Right lobe of liver (tissue), 6 donors: ENCODE measurements at places on chromosomes 2 and 18.
A peak's percentile ranks its signal among the peaks of the same experiment; 100 is the strongest.

- DNase-seq: no peak
Observed at GRCh38 chr2:148654435-148654834, 9.9 kb downstream of the EPC2 start.

- no peak for DNase-seq
Observed at GRCh38 chr2:54081574-54081973, 33.8 kb upstream of the ACYP2 start.

GRCh38 chr18:39561126-39561525 is 1995.5 kb upstream of the CELF4 start:
- no peak for DNase-seq

GRCh38 chr2:35933031-35933430 is 422.5 kb upstream of the CRIM1 start:
- no peak for DNase-seq

GRCh38 chr2:230226051-230226551 is 565 bp downstream of the SP140 start:
- no peak for DNase-seq

DNA sequence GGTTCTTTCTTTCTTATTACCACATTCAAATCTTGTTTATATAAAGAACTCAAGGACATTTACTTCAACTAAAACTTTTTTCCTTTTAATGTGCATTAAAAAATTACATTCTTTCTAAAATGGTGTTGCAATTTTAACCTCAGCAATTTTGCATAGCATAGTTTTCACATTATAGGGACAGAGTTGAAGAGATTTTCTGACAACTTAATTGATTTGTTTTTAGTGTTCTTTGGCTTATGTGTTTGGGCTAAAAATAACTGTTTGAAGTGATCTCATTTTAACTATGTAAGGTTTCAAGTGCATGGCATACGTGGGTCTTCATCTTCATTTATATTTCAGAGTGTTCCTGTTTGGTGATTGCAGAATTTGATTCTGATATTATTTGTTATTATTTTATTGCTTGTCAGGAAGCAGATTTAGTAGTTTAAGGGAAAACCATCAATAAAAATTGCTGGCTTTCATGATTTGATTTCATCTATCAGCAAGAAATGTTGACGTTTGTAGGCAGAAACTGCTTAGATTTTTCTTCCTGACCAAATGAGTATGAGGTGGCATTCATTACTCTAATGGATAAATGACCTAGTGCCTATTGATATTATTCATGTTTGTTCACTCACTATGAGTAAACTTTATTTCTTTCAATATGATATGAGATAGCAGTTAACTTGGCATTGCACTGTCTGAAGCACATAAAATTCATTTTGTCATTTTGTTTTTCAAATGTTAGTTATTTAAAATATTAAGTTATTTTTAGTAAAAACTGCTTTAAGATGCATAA is 398.4 kb downstream of the NUP35 start:
- no peak for DNase-seq

DNA sequence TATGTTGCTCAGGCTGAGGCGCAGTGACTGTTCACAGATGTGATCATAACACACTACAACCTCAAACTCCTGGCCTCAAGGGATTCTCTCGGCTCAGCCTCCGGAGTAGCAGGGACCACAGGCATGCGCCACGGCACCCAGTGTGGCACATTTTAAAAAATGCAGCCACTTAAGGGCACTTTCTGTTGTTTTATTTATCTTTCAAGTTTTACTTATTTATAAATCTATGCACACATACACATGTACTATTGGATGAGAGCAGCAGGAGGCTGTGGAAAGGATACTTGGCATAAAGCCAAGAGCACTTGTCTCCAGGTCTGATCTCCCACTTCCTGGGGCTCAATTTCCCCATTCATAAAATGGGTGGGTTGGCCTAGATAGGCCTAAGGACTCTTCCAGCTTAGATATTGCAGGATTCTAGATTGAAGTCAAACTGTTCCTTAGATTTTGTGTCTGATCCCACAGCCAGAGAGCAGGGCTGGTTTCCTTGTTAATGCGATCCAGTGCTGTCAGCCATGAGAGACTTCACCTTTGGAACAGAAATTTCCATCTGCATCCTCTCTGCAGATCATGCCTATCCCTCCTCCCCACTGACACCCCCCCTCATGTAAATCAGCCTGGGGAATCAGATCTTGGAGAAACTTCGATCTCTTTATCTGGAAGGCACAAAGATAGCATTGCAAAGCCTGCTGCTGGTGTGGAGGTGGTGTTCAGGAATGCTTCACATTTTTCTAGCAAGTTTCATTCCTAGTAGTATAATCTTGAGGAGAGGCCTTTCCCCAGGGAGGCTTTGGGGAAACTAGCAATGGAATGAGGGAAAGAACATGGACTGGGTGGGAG is 24.7 kb downstream of the PCBP1 start:
- no peak for DNase-seq

DNA sequence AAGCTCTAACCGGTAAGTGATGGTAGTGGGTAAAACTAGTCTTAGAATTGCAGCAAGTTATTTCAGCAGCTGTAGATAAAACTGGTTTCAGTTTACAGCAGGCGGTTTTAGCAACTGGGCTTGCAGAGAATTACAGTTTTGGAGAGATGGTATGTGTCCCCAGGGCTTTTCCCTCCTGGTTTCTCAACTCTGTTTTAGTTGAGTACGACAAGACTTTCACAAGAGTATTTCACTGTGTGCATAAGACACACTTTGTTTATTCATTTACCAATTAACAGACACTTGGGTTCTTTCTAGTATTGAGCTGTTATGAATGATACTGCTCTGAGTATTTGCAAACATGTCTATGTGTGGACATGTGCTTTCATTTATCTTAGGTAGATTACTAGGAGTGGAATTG is 65.6 kb upstream of the RFX8 start:
- no peak for DNase-seq

DNA sequence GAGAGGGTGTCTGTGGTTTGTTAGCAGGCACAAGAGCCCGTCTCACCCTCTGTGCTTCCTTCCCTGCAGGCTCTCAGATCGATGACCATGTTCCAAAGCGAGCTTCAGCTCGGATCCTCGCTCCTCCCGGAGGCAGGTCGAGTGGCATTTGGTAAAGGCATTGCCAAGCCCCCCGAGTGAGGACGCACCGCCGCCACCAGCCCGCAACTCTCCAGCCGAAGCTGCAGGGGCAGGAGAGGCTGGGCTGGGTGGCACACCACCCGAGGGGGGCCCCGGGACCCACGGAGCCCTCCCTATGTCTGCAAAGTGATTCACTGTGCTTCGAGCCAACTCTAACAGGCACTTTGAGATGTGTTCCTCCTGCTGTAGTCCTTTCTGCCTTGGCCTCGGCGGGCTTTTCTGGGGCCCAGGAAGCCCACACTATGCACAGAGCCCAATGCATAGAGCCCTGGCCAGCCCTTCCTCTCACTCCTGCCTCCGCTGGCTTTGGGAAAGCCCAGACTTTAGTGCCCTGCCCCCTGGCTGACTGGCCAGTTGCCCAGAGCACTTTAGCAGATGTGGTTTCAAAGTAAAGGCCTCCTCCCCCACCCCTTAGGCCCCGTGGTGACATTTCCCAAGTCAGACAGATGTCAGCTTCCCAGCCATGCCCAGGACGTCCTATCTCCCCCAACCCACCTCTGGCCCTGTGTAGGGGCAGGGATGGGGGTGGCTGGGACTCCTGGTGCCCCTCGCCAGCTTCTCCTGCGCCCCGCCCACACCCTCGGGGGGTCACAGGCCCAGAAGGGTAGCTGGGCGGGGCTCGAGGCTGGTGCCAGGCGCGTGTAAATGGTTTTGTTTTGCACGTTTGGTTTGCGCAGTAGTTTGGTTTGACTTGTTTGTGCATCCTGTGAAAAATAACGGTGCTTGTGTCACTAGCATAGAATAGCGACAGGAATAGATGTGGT is 23.3 kb upstream of the MAPRE3 start:
- peak; percentile 47 for DNase-seq

DNA sequence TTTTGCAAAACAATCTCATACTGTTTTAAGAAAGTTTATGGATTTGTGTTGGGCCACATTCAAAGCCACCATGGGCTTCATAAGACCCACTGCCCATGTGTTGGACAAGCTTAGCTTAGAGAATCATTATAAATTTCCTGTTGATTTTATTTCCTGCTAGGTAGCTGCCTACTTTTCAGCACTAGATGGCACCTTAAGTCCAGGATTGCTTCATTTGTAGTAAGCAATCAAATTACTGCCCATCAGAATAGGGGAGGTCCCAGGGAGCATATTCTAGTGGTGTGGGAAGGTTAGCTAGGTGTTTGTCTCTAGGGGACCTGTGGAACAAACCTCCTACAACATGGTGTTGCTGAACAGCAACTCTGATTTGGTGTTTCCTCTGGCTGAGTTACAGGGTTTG is 11.0 kb upstream of the DCDC2C start:
- no peak for DNase-seq

DNA sequence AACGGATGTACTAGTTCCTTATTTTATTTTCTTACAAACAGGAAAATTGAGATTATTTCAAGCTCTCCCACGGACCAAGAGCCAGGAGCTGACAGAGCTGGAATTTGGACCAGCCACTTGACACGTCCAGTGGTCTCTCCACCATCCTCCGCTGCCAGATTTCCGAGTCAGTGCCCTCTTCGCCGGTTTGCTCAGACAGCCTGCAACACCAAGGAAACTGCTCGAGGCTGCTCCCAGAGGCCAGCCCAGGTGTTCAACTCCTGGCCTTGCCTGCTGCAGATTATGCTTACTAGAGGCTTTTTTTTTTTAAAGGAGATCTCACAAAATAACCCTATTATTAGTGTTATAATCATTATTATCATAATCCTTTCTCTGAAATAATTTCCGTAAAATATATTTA is 779.8 kb downstream of the RNF144A start:
- no peak for DNase-seq

- no peak for DNase-seq
Observed at GRCh38 chr2:241989074-241989473, 119.5 kb downstream of the RTP5 start.

DNA sequence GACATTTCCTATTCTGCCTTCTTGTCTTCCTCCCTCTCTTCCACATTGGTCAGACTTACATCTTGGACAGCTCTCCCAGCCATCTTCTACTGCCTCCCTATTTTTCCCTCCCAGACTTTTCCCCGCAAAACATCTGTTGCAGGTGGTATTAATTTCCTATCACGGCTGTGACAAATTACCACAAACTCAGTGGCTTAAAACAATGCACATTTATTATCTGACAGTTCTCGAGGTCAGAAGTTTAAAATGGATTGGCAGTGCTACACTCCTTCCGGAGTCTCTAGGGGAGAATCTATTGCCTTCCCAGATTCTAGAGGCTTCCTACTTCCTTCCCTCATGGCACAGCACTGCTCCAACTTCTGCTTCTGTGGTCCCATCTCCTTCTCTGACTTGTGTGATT is 33.3 kb downstream of the STRADB start:
- no peak for DNase-seq

DNA sequence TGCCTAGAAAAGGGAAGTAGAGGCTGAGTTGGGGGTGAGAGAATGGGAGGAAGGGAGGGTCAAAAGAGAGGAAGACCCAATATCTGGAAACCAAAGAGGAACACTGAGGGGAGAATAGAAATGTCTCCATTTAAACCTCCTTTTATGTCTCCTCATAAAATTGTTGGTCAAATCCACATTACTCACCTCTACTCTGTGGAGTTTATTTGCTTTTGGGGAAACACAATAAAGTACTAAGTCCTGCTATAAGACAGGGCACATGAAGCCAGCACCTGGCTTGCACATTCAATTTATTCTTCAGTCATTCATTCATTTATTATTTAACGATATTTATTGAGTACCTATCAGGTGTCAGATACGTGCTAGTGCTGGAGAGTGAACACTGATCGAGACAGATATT is 60.3 kb upstream of the NFE2L2 start:
- no peak for DNase-seq

GRCh38 chr2:152874955-152875354 is 156.5 kb downstream of the ARL6IP6 start:
- DNase-seq: no peak

DNA sequence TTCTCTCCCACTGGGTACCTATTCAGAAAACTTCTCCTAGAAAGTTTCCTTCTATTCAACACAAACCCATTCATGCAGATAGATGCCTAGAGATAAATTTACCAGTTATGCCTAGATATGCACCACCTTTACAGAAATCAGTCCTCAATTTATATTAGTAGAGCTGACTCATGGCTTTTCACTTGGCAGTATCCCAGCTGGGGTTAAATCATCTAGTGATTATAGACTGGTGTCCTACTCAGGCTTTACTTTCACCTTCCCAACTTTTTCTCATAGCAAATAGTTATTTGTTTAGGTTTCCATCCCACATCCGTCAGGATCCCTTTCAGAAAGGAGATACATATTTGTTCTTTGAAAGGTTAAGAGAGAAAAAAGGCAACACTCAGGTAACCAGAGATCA is 124.5 kb downstream of the AQP4 start:
- no peak for DNase-seq

- DNase-seq: no peak
Observed at GRCh38 chr2:127163921-127164320, 56.2 kb downstream of the CYP27C1 start.

DNA sequence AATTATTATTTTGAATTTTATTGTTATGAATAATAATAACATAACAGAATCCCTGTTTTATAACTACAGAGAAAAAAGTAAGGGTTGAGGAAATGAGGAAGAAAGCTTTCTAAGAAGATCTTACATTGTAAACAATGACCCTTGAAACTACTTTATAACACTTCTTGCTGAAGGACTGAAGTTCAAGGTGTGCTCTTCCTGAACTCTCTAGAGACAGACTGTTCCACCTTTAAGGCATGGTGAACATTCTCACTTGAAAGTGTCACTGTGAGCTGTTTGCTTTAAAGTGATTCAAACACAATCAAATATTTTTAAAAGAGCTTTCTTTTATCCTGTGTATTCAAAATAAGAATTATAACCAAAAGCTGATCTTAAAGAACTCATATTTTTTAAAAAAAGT is 131.5 kb downstream of the DNAH7 start:
- no peak for DNase-seq

- no peak for DNase-seq
Observed at GRCh38 chr18:62786689-62787088, 71.3 kb downstream of the PHLPP1 start.

GRCh38 chr2:240303896-240304745 is 131.3 kb upstream of the GPC1 start:
- DNase-seq: no peak

GRCh38 chr18:25289001-25289631 is 62.9 kb downstream of the ZNF521 start:
- DNase-seq: no peak

GRCh38 chr18:36534154-36534688 is 236.7 kb downstream of the FHOD3 start:
- DNase-seq: no peak

- no peak for DNase-seq
Observed at GRCh38 chr2:196177124-196177523, 5.7 kb upstream of the STK17B start.

GRCh38 chr2:39215545-39215944 is 28.2 kb downstream of the CDKL4 start:
- no peak for DNase-seq

GRCh38 chr2:119122663-119123062 is 35.9 kb downstream of the C1QL2 start:
- DNase-seq: no peak

DNA sequence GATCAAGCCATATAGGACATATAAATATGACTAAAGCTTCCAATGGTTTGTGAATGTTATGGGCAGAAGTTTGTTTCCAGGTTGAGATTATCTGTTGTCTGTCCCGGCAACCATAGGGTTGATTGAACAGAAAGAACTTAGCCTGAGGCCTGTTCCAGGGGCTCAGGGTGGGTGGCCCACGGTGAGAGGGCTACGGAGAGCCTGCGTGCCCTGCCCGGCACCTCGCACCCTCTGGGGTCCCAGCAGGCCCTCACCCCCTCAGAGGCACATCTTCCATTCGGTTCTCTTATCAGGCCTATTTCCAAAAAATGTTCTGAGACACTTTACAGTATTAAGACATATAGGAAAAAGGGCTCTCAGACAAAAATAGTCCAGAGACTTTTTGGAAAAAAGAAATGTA is 40.4 kb upstream of the LDLRAD4 start:
- no peak for DNase-seq
